ENCODE measurements at places on chromosomes 1 and 21.

- no peak for DNase-seq
Measured at GRCh38 chr1:247079141-247079874, 697 bp upstream of the ZNF670 start.

DNA sequence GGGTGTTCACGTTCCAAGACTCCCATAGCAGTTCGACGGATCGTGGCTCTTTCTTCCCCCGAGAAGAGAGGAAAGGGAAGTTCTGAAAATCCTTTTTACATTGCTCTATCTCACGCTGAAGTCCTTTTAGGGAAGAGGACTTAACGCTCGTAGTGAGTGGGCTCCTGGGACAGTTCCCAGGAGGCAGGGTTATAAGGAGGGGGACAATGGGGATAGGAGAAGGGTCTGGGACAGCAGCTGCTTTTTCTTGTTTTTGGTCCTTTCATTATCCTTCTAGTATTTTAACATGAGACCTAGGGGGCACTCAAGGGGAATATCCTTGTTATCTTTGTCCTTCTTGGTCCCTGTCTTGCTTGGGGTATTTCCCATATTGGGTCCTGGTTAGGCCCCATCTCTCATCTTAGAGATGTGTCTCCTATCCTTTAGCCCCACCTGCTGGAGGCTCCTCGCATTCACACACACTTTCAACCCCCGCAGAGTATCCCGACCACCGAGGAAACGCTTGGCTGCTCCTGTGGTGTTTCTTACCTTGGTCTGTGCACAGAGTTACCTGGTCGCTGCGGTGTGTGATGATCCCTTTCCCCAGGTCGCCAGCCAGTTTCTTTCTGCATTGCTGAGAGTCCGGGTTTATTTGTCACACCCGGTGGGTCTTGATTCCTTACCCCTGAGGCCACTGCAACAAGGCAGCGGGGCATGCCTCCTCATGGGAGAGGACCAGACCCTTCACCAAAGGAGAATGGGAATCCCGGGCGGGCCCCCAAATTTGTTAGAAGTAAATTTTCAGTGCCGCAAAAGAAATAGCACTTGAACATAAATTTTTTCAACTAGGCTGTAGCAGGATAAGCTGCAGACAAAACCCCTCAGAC lies 29.7 kb downstream of the SCCPDH start:
- peak; percentile 34 for DNase-seq

DNA sequence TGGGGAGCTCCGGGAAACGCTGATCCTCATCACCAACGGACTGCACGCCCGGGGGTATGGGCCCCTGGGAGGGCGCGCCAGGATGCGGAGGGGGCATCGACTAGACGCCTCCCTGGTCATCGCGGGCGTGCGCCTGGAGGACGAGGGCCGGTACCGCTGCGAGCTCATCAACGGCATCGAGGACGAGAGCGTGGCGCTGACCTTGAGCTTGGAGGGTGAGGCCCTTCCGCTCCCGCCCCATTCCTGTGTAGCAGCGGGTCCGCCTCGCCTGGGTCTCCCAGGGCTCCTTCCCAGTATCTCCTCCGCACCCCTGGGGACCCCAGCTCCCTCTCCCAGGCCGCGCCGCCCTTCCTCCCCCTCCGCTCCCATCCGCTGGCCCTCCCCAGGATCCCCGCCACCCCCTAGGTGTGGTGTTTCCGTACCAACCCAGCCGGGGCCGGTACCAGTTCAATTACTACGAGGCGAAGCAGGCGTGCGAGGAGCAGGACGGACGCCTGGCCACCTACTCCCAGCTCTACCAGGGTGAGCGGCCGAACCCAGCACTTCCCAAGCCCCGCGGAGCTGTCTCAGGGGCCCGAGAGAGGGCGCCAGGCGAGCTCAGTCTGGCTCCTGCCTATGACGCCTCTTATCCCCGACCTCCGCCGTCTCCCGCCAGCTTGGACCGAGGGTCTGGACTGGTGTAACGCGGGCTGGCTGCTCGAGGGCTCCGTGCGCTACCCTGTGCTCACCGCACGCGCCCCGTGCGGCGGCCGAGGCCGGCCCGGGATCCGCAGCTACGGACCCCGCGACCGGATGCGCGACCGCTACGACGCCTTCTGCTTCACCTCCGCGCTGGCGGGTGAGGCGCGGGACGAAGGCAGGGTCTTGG lies 5.0 kb downstream of the HAPLN2 start:
- no peak for DNase-seq

DNA sequence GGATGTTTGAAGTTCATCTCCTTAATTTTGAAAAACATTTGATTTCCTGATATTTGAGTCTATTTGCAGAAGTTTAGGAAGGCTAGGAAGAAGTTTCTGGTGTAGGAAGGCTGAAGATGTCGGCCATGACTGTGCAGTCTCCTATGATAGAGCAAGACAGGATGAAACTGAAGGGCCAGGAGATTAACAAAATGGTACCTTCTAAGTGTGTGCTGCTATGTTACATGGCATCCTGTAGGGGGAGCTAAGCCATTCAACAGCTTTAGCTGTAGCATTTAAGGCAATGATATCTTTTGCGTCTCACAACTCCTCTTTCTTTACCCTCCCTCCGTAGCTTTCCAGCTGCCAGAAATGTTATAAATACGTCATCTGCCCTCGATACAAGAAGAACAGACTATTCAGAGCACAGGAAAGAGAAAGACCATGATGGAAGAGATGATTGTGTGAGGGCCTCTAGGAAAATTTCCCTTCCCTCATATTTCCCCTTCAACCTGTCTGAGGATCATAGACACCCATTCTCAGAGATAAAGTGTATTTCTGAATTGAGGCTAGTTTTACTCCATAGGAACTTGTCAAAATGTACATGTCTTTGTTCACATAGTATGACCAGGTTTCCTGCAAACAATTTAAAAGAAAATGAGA lies 61.1 kb downstream of the XCL1 start:
- no peak for DNase-seq

DNA sequence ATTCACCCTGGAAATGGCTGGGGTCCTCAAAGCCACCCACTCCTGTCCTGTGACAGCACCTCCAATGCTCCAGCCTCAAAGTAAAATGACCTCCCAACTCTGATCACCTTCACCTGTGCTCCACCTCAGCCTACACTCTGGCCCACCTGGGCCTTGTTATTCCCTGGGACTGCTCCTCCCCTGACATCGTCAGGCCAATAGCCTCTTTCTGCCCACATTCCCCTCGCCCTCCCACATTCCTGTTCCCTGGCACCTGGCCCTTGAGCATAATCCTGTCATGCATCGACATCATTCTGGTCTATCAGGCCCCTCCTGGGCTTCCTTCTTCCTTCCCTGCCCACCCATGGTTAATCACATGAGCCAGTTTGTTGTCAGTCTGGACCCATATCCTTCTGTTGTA lies 13.2 kb upstream of the BCAR3 start:
- DNase-seq = no peak

- no peak for DNase-seq
Measured at GRCh38 chr1:91278754-91279153, 125.9 kb downstream of the HFM1 start.

DNA sequence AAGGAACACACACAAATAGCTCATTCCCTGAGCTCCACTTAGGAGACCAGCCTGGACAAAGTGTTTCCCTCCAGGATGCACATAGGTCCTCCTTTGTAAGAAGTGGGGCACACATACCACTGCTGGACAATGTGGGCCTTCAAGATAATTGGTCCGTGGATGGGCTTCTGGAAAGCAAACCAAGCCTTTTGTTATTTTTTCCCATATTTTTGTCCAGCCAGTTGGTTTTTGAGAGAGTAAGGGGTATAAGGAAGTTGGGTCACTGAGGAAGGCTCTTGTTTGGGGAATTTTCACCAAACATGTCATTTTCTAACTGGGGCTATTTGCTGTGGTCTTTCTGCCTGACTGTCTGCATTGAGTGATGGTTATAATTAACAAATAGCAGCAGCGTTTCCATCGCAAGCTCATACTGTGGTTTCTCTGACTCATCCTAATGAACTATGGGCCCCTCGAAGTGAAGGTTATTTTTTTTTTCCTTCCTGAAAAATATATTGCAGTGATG lies 306.3 kb upstream of the DUSP10 start:
- DNase-seq = no peak

DNA sequence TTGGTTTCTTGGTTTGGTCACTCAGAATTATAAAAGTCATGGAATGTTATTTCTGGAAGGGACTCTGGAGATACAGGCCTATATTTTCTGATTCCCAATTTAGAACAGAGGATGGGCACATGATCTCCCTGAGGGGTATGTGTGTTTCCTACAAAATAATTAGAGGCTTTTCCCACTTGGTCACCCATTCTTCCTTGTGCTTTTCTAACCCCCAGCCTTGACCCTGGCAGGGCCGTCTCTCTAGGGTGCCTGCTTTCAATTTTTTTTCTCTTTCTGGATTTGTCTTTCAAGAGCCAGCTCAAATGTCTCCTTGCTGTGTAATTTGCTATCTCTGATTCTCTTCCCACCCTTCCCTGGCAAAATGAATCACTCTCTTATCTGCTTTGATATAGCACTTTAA lies 131.9 kb downstream of the HLX start:
- DNase-seq = no peak

- DNase-seq = no peak
Measured at GRCh38 chr1:59075021-59075420, 221.9 kb upstream of the FGGY start.

DNA sequence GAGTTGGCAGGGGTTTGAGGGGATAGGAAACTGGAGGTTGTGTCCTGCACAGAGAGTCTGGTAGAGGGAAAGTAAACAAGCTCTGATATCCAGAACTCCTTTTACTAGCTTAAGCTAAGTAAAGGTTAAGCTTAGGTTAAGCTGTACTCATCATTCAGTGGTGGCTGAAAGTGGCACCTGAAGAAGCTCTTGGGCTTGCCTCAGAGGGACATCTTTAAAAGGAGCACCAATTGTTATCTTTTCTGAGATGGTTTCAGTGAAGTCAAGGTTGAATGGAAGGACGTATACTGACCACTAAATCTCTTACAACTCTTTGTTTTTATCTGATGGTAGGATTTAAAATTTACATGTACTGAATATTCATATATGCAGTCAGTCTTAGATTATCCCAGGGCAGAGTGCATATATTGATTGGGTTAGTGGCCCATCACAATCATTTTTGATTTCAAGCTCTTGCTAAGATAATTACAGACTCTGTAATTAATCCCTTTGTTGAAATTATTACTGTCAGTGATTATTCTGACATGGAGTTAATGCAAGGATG lies 43.3 kb downstream of the S1PR1 start:
- no peak for DNase-seq

- DNase-seq = no peak
Measured at GRCh38 chr1:205068457-205069040, 15.7 kb downstream of the TMEM81 start.

DNA sequence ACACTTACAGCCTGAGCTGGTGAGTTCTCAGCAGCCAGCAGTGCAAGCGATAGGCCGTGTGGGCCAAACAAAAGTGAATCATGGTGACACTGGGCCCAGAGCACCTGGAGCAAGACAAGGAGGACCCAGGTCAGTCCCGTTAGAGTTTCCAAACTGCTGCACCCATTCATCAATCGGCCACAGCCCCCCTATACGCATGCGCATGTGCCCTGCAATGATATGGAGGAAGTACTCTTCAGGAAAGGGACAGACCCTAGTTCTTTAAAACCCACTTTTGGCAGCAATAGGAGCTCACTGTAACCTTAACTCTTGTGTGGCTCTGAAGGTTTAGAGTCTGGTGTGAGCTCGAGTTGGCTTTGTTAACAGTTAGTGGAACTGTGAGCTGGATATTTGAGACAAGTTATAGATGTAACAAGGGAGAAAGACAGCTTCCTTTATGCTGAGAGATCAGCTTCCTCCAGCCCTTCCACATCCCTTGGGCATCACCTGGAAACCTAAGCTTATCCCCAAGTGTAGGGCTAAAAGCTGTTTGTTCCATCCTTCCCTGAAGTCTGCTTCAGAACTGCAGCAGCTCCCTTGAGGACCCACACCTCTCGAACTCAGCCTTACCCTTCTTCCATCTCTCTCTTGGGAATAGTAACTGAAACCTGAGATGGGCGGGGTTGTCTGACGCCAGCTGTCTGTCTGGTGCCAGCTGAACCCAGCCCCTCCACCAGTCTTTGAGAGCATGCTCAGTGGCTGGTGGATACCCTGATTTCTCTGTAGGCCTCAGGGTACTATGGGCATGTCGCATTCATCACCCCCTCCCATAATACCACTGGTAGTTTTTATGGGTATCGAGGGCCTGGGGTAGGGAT lies 17.7 kb downstream of the NMNAT1 start:
- no peak for DNase-seq

DNA sequence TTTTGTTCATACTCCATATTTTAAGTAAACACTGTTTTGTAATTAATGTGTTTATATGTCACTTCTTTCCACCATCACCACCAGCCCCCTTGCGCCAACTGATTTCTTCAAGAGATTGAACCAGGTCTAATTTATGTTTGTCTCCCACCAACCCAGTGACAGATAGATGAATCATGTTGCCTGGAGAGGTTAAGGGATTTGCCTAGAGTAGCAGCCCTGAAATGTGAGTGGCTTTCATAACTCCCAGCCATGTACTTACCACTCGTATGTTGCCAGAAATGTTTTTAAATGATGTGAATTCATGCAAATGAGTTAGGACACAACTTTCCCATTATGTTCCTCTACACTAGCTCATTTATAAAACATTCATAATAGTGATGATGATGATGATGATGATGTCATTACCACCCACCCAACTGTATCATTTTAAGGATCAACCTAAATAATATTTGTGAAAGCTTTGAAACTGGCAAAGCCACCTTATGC lies 86.9 kb downstream of the LRRC8D start:
- DNase-seq = no peak

DNA sequence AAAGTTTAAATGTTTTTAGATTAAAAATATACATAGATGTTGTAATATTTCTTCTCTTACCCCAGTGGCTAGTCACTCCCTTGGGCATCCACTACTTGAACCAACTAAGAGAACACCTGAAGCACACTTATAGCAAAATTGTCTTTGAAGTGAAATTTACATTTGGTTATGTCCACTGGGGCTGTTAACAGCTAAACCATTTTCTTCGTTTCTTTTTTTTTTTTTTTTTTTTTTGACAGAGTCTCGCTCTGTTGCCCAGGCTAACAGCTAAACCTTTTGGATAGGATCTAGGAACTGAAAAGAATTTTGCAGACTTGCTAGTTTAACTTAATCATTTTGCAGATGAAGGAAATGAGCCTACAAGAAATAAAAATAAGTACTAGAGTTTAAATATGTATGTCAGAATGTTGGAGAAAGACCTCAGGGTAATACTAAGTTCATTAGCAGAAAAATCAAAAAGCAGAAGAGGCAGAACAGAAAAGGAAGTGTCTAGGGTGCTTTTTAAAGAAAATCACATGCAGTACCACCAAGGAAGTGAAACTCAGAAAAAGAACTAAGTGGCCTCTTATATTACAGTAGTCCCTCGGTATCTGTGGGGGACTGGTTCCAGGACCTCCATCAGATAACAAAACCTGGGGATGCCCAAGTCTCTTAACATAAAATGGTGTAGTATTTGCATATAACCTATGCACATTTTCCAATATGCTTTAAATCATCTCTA lies 11.8 kb downstream of the DRAM2 start:
- DNase-seq = no peak
